CD4-positive, alpha-beta T cell treated with Interleukin-15 for 4 hours (primary cell): ENCODE measurements at places on chromosomes 3 and 15.

DNA sequence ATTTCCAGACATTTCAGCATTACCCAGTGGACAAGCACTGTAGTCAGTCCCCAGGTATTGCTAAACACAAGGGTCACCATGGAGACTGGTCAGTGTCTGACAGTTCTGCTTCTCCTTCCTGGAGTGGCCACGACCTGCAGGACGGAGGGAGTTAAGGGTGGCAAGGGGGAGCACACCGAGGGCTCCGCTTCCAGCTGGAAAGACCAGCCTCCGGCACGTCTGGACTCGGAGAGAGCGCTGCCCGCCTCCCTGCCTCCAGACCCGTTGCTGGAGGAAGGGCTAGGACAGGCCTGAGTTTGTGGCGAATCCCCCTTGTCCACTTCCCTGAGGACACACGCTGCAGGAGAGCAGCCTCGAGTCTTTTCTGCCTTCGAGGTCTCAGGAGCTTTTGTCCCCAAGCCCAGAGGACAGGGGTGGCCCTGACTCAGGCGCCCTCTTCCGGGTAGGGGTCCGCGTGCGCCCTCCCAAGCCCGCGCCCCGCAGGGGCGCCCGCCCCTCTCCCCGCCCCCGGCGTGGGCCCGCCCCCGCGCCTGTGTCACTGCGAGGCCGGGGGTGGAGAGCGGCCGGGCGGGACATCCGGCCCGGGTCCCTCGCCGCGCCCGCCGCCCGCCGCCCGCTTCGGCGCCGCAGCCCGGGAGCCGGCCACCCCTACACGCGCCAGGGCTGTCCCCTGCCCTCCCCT, at the start of gene CHST14:
Gene CHST14, plus strand, starts transcription at position 562 of the 682 bp plus-strand sequence. CDS start 230 bp downstream, outside the sequence.
- peak; percentile 55 for DNase-seq

DNA sequence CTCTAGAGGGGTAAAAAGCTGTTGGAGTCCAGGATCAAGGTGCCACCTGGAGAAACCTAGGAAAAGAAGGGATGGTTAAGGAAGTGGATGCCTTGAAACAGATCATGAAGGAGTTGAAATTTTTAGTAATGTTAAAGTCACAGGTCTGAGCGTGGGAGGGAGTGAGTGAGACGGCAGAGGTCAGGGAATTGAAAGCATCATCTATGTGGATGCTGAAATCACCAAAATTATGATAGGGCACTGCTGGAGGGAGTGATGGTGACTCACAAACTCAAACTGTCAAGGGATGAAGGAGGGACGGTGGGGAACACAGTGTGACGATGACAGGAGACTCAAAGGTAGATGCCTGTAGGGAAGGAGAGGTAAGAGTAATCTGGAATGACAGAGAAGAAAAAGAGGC, 205.7 kb downstream of the OSBPL10 start:
- DNase-seq = no peak

DNA sequence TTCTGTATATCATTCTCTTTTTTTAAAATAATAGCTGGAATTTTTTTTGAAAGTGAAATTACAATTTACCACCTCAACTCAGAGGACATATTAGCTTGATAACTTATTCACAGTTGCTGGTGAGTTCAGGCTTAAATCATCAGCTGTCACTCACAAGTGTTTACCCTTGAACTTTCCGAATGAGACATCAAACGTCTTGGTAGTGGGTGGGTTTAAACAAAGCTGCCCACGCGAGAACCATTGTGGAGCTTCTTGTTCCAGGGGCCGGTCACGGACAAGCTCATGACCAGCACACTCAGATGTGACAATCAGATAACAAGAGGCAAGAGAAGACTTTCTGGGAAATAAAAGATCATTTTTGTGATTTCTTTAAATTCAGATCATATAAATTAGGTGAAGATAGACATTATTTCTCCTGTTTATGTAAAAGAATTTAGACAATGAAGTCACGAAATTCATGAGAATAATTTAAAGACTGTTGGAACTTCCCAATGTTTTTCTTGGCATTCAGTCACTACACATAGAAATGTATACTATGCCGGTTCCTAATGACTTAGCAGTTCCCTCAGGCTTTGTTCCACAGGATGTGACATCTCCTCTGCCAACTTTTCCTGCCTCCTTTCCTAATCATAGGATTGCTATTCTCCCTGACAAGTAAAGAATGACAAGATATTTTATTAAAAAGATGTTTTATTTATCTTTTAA, 29.3 kb downstream of the BTD start:
- DNase-seq = peak; percentile 6

- DNase-seq = no peak
These were observed 126.8 kb downstream of the MITF start for GRCh38 chr3:69865925-69866679.

GRCh38 chr3:70231266-70231701, 81.2 kb downstream of the MDFIC2 start:
- DNase-seq = no peak

DNA sequence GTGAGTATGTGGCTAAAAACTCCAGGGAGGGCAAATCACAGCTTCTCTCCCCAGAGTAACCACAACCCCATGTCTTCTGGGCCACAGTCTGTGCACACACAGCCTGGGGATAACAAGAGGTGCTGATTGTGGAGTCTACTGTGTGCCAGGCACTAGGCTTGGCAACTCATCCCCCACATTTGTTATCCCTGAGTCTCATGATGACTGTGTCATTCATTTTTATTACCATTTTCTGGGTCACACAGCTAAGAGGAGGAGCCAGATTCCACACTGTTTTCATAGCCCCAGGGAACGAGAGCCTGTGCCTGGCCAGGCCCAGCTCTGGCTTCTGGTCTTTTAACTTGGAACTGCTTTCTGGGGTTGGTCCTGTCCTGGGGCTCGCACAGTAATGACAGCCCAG, 34.5 kb downstream of the ESYT3 start:
- no peak for DNase-seq

GRCh38 chr15:45027220-45027619, 4.2 kb downstream of the SORD start:
- DNase-seq = no peak

- DNase-seq = no peak
These were observed at the start of gene TM4SF18 for GRCh38 chr3:149333176-149333859. TM4SF18 (minus strand) TSS chr3:149333636; CDS start chr3:149333382, 254 bp downstream.

DNA sequence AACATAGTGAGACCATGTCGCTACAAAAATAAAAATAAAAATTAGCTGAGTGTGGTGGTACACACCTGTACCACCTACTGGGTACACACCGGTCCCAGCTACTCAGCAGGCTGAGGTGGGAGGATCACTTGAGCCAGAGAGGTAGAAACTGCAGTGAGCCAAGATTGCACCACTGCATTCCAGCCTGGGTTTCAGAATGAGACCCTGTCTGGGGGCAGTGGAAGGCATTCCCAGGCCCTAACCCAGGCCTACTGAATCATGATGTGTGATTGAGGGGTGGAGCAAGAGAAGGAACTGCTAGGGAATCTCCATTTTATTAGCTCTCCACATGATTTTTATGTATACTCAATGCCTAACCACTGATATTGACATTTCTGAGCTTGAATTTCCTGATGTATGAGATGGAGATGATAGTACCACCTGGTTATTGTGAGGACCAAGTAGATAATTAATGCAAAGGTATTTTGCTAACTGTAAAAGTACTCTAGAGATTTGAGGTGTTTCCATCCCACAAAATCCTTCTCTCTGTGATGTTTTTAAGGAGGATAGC, 169.5 kb upstream of the UMPS start:
- no peak for DNase-seq

GRCh38 chr3:142027735-142028134, 121.6 kb downstream of the TFDP2 start:
- DNase-seq = no peak

GRCh38 chr3:68892297-68892696, 40.0 kb downstream of the TAFA4 start:
- no peak for DNase-seq

- no peak for DNase-seq
These were observed 34.4 kb downstream of the CORO2B start for GRCh38 chr15:68612979-68613740.

DNA sequence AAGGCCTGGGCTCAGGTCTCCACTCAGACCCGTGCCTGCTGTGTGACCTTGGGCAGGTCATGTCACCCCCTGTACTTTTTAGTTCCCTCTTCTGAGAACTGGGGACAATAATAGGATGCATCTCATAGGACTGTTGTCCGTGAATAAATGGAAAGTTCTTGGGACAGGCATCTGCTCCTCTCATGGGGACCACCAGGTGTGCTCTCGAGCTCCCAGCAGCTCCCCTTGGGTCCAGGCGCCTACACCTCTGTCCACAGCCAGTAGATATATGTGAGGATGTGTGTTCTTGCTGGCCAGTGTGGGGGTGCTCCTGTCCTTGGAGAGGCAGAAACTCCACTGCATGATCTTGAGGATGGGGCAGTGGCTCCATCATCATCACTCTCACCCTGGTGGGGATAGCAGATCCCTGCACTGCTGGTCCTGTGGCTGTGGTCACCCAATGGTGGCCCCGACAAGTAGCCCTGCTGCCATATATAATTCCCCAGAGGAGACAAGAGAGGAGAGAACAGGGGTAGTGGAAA, 257.6 kb upstream of the TLE3 start:
- no peak for DNase-seq

DNA sequence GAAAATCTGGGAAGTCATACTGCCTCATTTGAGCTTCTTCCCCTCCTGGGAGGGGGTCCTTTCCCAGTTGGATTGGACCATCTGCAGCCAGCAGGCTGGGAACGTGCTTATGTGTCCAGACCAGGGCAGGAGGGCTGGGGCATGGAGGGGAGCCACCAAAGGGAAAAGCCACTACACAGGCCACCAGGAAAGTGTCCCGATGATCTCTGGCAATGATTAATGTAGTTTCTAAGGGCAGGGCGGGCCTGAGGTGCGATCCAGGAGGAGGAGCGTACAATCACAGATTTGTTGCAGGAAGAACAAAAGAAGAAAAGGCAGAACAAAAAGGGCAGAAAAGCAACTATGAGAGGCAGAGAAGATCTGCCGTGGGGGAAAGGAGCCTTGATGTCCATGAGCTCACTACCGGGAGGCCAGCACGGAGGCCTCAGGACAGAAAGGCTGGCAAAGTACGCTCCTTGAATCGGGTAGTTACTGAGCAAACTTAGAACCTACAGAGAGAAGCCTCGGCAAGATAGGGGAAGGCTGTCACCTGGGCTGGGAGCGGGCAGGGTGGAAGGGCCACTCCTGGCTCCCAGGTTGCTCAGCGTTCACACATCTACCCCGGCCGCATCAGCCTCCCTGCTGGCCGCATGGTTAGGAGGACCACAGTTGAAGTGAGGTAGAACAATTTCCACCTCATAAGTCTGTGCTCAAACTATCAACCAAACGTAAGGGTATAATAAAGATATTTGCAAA, 79.5 kb upstream of the PCSK6 start:
- DNase-seq = no peak

DNA sequence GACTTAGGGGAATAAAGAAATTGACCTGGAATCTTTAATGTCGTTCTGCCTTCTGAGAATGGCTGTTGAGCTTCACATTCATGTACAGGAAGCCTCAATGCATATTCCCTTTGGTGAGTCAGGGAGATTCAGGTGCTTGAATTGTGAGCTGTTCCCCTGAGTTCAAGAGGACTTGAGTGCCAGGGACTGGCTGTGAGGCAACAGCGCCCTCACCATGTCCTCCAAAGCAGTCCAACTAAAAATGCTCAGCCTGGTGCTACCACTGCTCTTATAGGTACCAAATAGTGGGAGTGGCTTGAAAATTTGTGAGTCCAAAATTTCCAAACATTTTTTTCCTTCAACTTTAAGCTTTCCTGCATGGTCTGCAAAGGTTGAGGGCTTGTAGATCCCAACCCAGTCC, 54.1 kb downstream of the LEO1 start:
- DNase-seq = no peak

GRCh38 chr3:4409415-4409814, 57.7 kb downstream of the SUMF1 start:
- DNase-seq = peak; percentile 5

DNA sequence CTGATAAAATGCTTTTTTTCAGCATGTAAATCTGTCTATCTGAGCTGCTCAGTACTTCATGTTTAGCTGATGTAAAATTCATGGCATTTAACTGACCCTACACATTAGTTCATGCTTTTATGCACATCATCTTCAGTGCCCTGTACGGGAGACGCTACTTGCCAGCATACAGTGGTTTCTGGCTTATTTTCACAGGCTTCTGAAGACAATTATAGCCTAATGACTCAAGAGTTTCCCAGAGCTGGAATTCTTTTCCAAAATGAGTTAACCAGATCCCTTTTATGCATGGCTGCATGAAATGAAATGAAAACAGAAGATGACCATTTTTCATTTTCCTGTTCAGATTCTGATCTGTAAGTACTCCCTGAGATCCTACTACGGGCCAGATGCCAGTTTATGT, 1061.5 kb downstream of the ROBO2 start:
- no peak for DNase-seq

DNA sequence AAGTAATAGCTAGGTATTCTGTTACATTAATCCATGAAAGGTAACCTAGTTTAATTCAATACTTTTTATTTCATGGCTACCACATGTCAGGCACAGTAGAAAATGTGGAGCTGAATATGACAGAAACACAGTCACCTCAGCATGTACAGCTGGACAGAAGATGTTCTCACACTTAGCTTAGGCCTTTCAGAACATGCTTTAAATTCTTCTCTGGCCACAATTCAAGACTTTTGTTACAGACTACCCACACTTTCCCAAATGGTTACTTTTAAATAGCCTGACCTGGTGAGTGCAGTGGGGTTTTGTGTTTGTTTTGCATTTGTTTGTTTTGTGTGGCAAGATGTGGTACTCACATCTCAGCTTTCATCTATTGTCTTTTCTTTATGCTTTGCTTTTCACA, 1079.5 kb downstream of the IGSF11 start:
- no peak for DNase-seq

GRCh38 chr3:111850537-111850936, 8.5 kb upstream of the PHLDB2 start:
- DNase-seq = no peak

DNA sequence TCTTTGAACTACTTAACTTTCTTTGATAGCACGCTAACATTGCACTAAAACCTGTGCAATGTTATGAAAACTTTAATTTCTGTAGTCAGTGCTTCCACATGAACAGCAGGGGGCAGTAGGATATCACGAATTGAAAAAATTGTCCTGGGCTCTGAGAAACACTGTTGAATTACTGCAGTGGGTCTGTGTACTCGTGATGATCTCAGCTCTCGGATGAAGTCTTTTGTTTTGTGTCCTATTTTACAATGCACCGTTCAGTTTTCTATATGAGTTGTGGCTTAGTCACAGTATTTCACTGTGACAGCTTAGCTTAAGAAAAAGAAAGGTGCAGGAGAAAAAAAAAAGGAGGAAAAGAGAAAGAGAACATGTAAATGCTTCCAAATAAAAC, 141.3 kb upstream of the CCDC54 start:
- peak; percentile 78 for DNase-seq

DNA sequence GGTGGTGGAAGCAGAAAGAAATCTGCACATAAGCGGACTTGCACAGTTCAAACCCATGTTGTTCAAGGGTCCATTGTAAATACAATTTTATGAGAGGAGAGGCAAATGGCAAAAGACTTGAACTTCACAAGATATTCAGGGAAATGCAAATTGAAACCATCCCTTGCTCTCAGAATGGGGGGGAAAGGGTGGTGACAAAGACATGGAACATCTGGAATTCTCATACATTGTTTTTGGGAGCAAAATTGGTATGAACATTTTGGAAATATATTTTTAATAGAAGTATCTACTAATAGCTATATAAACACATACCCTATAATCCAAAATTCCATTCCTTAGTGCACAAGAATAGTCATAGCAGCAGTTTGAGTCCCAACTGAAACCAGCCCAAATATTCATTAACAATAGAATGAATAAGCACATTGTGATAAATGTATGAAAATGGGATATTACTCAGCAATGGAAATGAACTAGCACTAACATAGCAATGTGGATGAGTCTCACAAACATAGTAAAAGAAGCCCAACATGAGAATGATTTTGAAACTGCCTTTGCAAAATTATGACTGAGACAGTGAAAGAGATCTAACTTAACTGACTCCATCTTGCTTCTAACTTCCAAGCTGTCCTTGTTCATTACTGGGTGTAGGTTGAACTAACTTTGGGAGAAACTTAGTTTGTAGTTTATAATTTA, 77.2 kb downstream of the CD200R1L start:
- no peak for DNase-seq
